ENCODE measurements at places on chromosomes 12 and 14.

- peak; percentile 96 for DNase-seq
Observed at GRCh38 chr14:85528080-85528896, 1.7 kb upstream of the FLRT2 start.

DNA sequence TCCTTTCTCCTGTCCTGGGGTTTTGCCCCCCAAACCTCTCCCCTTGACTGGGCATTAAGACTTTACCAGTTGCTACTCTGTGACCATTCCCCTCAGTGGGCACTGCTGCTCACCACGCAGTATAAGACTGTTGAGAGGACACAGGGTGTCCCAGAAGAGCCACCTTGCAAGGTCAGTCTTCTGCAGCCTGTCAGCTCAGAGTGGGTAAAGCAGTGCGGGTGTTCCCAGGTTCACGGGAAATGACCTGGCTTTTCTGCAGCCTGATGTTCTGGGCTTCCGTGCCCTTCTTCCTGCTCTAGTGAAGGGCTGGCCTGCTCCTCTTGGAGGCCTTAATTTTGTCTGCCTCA, 34.2 kb downstream of the KCNA1 start:
- no peak for DNase-seq

DNA sequence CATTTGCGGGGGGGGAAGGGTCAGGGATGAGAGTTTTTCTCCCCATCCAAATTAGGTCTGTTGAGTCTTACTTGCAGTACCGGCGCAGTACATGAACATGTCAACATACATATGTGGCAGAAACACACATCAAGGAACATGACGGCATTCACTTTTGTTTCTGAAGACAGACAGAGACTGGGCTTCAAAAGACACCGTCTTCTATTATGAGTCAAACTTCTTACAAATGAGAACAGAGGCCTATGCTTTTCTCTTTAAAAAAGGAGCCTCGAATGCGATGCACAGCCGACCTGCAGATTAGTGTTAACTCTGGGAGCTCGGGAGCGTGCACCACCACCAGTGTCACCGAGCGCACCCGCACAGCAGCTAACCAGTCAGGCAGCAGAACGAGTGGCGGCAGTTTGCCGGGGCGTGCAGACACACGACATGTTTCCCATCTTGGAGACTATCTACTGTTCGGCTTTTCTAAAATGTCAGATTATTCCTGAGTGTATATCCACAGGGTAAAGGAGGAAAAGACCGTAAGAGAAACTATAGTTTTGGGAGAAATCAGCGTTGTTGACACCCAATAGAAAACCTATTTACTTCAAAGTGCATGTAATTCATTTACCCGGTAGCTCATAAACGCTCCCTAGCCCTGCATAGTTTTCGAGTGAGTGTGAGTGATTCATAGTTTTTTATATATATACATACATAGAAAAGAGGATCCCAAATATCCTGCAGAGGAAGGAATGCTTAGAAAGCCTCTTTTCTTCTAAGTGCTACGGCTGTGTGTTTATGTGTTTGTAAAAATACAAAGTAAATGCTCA, 33.0 kb downstream of the UBR7 start:
- DNase-seq: peak; percentile 80

GRCh38 chr14:54828037-54828436, 74.6 kb downstream of the GCH1 start:
- no peak for DNase-seq

- DNase-seq: peak; percentile 23
Observed at GRCh38 chr14:93950948-93951634, 23.9 kb downstream of the FAM181A start.

GRCh38 chr12:96487634-96488033, 1.7 kb upstream of the CFAP54 start:
- DNase-seq: no peak

- no peak for DNase-seq
Observed at GRCh38 chr14:100416081-100416680, 93.0 kb downstream of the SLC25A47 start.

- DNase-seq: peak; percentile 99
Observed at GRCh38 chr12:27542628-27543027, 18.6 kb downstream of the PPFIBP1 start.

- no peak for DNase-seq
Observed at GRCh38 chr12:51722431-51722830, 126.1 kb downstream of the FIGNL2 start.

GRCh38 chr12:65496617-65497016, 218.1 kb downstream of the MSRB3 start:
- DNase-seq: peak; percentile 72

DNA sequence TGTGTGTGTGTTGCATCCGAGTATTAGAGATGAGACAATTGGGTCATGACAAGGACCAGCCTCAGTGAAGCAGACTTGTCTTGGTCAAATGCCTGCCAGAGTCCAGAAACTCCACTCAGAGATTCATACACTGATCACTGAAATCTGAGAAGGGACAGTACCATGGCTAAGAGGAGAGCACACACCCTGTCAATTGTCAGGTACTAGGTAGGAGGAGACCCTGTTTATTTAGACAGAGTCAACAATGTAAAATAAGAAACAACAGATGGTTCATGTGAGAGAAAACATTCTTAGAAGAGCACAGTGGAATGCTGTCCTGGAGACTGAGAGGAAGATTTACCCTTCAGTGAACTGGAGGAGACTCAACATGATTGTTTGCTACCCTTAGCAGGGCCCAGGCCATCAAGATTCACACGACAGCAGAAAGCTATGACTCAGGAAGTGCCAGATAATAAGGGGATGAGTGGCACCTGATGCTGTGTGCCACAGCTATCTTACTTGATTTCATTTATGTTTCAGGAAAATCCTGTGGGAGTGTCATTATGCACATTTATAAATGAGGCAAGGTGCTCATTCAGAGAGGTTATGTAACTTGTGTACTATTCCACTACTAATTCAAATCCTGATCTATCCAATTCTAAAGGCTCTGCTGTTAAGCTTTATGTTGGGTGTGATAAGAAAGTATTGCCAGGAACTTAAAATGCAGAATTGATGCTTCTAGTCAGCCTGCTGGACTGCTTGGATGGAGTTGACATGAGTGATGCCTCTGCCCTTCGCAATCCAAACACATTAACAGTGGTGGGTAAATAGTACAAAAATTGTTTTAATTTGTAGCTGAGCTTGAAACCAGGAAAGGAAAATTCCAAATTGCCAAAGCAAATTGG, 136.6 kb upstream of the NEDD1 start:
- DNase-seq: no peak

GRCh38 chr12:100268835-100269564, 2.0 kb downstream of the SCYL2 start:
- peak; percentile 16 for DNase-seq

DNA sequence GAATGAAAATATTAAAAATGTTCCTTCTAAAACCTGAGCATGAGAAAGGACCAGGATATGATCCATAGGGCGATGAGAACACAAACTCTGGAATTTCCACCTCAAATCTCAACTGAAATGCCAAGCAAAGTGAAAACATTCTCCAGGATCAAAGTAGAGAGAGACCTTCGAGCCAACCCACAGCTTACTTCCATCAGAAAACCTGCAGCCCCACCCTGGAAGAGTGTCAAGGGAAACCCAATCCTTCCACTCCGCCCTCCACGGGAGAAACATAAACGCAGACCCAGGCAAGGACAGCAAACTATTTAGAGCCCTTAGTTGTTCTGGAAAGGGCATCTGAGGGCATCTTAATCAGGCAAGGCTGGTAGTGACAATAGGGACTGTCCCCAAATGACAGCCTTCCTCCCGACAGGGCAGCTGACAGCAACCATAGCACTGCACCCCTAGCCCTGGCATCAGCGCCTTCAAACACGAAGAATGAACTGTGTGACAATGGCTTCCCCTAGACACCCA, 21.8 kb downstream of the SLC15A4 start:
- peak; percentile 77 for DNase-seq

GRCh38 chr12:89389755-89390661, 37.7 kb upstream of the DUSP6 start:
- DNase-seq: peak; percentile 50

- DNase-seq: no peak
Observed at GRCh38 chr14:106518054-106518943, 991.9 kb downstream of the TMEM121 start.

GRCh38 chr14:74620497-74620921, 8.5 kb upstream of the LTBP2 start:
- peak; percentile 82 for DNase-seq

DNA sequence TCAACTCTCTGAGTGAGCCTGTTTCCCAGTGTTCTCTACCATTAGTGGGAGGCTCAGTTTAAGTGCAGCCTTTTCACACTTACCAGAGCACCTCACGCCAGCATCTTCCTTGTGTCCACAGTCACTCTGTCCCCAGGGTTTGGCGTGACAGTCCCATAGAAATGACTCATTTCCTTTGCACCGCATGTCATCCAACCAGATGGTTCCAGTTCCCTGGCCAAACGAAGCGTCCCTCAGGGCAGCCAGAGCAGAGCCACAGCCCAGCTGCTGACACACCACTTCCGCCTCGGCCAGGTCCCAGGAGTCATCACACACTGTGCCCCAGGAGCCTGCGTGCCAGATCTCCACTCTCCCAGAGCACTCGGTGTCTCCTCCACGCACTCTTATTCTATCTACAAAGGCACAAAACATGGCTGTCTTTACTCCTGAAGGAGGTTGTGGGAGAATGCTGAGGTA, 65.4 kb downstream of the ACSM4 start:
- DNase-seq: no peak

Data from choroid plexus epithelial cell (primary cell).